ENCODE measurements at places on chromosomes 3 and 15. TPM values are rescaled to one million over a fixed set of nuclear protein-coding genes. Genes with fewer than 3 reads are reported as not detected.

POPDC2 gene
- 4.1 TPM for polyA plus RNA-seq

DNA sequence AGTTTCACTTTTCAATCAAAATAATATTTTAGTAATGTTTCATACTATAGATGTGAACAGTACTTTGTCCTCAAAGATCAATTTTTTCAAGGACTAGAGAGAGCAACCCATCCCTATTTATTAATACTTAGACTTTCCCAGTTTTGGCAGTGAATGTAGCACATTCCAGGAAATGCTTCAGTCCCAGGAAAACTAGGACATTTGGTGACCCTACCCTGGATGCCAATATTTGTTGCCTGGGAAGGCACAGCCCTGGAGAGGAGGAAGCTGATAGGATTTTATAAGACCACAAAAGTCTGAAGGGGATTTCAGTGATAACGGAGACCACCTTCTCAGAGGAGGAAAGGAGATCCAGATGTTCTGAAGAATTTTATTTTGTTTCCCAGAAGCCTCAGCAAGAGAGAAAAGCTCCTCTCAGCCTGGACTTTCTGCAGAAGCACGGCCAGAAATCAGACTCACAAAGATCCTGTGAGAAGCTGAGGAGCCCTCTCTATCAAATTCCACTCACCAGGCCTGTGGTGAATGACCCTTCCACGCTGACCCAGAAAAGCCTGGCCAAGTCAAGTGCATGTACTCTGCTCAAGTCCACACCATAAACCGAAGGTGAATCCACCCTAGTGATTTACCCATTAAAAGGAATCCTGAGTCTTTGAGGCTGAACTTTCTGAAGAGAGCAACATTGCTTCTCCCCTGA is 87.7 kb upstream of the ABHD17C start:
- no peak for DNase-seq

EPM2AIP1 gene
- polyA plus RNA-seq, result 54.7 TPM

GAP43 gene
- polyA plus RNA-seq, result 1.00 TPM

DNA sequence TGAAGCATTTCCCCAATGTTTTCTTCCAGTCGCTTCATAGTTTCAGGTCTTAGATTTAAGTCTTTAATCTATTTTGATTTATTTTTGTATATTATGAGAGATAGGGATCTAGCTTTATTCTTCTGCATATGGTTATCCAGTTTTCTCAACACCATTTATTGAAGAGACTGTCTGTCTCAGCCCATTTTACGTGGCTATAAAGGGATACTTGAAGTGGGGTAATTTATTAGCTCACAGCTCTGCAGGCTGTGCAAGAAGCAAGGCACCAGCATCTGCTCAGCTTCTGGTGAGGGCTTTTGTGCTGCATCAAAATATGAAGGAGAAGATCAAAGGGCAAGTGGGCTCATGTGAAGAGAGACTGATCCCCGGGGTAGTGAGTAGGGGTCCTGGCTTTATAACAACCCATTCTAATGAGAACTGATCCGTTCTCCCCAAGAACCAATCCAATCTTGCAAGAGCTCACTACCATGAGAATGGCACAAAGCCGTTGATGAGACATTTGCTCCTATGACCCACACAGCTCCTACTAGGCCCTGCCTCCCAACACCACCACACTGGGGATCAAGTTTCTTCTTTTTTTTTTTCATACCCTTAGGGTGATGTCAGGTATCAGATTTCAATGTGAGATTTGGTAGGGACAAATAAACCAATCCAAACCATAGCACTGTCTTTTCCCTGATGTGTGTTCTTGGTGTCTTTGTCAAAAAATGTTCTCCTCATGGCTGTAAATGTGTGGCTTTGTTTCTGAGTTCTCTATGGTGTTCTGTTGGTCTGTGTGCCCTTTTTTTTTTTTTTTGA is 63.2 kb downstream of the IQGAP1 start:
- no peak for DNase-seq

- DNase-seq, result no peak
These were observed 2.5 kb downstream of the KLF13 start for GRCh38 chr15:31328969-31329639.

GRCh38 chr15:59399465-59400102 is 26.9 kb upstream of the MYO1E start:
- no peak for DNase-seq

DNA sequence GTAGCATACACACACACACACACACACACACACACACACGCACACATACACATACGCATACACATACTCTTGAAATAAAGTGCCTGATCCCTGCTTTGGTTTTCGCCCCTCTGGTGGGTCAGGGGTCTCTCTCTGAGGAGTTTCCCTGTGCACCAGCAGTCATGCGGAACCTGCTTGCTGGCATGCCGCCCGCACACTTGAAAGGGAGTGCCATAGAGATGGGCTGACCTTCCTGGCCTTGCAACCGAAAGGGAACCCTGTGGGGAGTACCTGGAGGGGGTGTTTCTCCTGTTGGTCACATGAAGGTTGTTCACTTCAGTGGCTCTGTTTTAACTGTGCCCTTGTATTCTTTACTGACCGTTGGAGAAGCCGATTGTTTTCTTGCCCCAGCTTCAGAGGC is 752.3 kb downstream of the NR2F2 start:
- peak; percentile 85 for DNase-seq

ARPP21 gene
- 1.7 TPM for polyA plus RNA-seq

KNG1 gene
- polyA plus RNA-seq, result 84.2 TPM

DNA sequence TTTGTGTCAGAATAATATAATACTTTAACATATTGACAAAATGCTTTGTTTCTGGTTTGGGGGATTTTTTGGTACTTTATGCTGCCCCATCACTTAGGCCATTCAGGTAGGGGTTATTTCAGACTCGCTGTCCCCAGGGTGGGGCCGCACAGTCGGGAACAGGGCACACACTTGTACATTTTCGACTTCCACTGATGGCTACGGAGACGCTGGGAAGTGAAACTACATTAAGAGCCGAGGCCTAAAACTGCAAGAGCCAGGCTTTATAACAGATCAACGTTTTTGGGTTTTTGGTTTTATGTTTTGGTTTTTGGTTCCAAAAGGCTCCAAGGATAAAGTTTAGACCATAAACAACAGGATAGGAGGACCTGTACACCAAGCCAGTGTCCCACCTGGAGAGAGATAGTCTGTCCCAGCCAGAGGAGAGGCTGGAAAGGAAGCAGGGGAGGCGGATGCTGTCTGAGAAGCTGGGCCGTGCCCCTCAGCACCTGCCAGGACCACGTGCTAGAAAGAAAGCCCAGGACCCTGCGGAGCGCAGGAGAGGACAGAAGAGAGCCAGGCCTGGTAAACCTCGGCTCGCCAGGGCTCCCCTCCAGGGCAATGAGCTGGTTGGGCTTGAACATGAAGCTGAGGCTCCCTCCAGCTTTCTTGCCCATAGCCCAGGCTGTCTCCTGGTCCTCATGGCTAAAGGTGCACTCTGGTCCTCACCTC is 111.7 kb downstream of the CHSY1 start:
- DNase-seq, result no peak

DNA sequence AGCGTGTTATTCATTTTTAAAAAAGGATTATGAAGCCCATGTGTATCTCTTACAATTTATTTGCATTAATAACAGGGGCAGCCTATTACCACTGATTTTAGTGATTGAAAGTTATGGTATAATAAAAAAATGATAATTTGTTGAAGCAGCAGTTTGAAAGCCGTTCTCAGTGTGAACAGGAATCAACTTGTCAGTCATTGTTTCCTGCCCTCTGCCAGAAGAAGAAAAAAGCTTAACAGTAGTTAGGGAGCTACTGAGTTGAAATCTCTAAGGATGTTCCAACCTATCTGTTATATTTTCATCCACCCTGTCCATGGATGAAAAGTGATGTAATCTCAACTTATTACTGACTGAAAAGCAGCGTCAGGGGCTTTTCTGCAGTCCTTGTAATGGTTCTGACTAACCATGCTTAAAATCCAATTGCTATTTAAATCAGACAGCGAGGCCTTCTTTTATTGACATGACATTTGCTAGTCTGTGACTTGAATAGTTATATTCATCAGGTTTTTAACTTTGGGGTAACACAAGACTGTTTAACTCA is 486.7 kb downstream of the ROBO2 start:
- DNase-seq, result no peak
